ENCODE measurements at places on chromosomes 11 and 22.

GRCh38 chr22:20565079-20565734, 57.8 kb downstream of the MED15 start:
- no peak for DNase-seq

DNA sequence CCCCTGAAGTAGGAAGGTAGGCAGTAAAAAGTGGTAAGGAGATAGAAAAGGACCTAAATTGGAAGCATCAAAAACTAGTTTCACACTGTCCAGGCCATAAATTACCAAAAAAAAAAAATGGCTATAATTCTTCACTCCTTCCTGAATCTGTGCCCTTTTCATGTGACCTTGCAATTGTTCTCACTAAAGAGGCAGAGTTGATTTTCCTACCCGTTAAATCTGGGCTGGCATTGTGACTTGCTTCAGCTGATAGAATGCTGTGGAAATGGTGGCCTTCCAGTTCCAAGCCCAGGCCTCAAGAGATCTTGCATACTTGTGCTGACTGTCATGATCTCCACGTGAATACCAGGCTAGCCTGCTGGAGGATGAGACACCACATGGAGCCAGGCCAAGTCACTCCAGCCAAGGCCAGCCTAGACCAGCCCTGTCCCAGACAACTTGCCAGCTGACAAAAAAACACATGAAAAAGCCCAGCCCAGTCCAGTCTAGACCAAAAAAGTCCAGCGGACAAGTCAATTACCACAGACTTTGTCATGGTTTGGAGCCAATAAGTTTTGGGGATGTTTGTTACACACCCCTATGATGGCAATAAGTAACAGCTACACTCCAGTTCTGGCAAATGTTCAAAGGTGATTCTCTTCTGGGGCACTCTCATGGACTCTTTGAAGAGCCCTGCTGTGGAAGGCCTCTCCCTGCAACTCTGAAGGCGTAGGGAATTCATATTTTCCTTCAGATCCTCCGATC, 51.4 kb upstream of the NUP50 start:
- no peak for DNase-seq

- no peak for DNase-seq
Measured at GRCh38 chr11:927871-928270, 2.2 kb downstream of the AP2A2 start.

DNA sequence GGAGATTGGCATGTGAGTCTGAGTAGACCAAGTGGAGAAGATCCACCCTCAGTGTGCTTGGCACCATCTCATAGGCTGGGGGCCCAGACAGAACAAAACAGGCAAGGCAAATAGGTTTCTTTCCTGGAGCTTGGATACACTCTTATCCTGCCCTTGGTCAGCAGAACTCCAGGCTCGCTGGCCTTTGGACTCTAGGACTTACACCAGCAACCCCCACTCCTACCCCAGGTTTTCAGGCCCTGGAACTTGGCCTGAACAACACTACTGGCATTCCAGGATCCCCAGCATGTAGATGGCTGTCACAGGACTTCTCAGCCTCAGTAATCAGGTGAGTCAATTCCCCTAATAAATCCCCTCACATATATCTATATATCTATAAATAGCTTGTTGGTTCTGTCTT, 637.7 kb downstream of the OPCML start:
- no peak for DNase-seq

DNA sequence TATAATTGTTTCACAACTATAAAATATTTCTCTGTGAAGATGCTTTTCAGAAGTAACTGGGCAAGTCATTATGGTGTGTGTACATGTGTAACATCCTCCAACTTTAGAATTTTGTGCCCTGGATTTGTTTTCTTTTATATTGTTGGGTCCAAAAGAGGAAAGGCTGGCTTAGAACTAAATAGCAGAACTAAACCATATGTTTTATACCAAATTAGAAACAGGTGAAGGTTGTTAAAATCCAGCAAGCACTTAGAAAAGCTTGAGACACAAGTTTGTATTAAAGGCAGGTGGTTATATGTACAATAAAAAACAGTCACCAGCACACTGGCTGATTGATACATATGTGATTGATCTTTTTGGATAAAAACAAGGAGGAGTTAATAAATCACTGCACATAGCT, 158.5 kb downstream of the WNT11 start:
- DNase-seq, result no peak

GRCh38 chr11:133366147-133366546, 166.2 kb downstream of the OPCML start:
- DNase-seq, result no peak

GRCh38 chr11:115739146-115739545, 234.9 kb upstream of the CADM1 start:
- DNase-seq, result peak; percentile 15

DNA sequence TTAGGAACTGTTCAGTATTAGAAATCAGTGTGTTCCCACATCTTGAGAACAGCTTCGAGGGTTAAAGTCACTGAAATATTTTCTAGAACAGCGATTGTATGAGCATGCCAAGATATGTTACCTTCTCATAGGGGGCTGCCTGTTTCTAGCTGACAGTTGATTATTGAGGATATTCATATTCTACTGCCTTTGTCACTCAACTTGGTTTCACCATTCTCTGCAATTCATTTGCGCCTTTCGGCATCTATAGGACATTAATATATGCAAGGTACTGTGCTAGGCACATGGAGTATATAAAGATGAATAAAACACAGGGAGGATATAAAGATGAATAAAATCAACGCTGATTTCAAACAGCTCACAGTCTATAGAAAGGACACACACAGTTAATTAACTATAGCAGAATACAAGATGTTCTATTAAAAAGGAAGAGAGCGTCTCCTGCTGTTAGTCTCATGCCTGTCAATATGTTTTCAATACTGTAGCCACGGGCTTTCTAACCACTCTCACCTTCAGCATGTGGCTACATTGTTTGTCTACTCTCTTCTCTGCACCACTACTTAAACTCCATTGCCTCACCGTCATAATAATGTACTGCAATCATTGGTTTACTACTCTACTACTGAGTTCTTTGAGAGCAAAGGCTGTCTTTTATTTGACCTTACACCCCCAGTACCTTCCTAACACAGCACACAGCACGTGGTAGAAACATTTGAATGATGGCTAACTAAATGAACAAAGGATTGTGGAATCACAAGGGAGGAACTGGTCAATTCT, 81.9 kb downstream of the RAB30 start:
- no peak for DNase-seq

DNA sequence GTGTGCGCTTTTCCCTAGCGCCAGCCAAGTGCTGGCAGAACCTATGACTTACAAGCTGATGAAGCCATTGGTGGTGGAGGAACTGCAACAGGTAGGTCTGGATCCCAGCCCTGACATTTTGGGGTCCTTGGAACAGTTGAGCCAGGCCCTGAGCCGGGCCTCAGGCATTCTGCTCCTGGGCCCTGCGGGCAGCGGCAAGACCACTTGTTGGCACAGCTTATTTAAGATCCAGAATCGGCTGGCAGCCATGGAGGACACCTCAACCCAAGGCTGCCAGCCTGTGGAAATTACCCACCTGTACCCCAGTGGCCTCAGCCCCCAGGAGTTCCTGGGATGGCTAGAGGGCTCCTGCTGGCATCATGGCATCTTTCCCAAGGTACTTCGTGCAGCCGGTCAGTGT, 49.7 kb downstream of the DNHD1 start:
- no peak for DNase-seq

DNA sequence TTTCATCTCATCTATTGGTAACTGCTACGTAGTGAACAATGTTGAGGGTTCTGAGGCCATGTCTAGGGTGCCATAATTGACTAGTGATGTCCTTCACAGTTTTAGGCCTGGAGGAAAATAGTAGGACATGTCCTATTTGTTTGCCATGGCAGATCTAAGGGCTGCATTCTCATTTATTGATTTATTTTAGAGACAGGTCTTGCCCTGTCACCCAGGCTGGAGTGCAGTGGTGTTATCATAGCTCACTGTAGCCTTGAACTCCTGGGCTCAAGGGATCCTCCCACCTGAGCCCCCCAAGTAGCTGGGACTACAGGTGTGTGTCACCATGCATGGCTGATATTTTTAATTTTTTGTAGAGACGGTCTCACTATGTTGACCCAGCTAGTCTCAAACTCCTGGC, 5.2 kb downstream of the CEP164 start:
- no peak for DNase-seq

GRCh38 chr11:112322173-112322790, 61.6 kb upstream of the PLET1 start:
- no peak for DNase-seq

- DNase-seq, result no peak
Measured at GRCh38 chr11:81394311-81394710, 1339.4 kb downstream of the FAM181B start.

GRCh38 chr11:14358729-14359439, at the start of gene RRAS2:
Gene RRAS2, minus strand, starts transcription at chr11:14359183. Its CDS starts 313 bp downstream, at chr11:14358870.
- DNase-seq, result peak; percentile 93

DNA sequence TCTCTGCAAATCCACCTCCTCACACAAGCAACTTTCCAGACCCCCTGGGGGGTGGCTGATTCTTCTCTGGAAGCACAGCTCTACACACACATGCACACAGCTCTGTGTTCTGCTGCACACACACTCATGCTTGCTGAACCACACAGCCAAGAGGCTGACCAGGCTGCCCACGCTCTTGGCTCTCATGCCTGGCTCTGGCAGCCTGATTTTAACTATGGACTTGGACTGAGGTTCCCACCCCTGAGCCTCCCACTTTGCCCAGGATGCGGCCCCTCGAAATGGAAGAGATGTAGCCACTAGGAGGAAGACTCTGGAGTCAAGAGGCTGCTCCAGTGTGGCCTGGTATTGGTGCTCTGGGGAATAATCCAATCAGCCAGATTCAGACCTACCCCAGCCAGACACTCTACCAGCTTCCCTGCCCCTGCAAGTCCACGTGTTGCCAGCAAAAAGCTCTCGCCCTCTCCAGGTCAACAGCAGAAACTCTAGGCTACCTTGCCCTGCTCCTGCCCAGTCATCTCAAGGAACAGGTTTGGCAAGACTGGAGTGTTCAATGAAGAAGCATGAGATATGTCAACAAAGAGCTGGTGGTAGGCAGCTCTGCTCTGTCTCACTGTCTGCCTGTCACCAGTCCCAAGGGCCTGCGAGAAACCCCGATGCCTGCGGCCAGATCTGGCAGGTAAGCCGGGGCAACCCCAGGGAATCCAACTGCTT, 8.8 kb upstream of the CASTOR1 start:
- DNase-seq, result no peak

GRCh38 chr11:22728600-22729389, 62.4 kb downstream of the GAS2 start:
- no peak for DNase-seq

- no peak for DNase-seq
Measured at GRCh38 chr11:39412117-39412516, 2047.3 kb downstream of the LRRC4C start.

- no peak for DNase-seq
Measured at GRCh38 chr11:103993507-103993906, 42.9 kb upstream of the DDI1 start.

- DNase-seq, result peak; percentile 55
Measured at GRCh38 chr22:30694640-30695350, at the start of gene OSBP2. Gene OSBP2, plus strand, starts transcription at chr22:30694874. Its CDS starts 36 bp downstream, at chr22:30694910.

GRCh38 chr11:108286370-108286769, 63.5 kb downstream of the ATM start:
- peak; percentile 16 for DNase-seq

- DNase-seq, result no peak
Measured at GRCh38 chr11:113408206-113408605, 20.6 kb downstream of the ANKK1 start.

GRCh38 chr11:115345361-115345760, 158.9 kb downstream of the CADM1 start:
- DNase-seq, result no peak

DNA sequence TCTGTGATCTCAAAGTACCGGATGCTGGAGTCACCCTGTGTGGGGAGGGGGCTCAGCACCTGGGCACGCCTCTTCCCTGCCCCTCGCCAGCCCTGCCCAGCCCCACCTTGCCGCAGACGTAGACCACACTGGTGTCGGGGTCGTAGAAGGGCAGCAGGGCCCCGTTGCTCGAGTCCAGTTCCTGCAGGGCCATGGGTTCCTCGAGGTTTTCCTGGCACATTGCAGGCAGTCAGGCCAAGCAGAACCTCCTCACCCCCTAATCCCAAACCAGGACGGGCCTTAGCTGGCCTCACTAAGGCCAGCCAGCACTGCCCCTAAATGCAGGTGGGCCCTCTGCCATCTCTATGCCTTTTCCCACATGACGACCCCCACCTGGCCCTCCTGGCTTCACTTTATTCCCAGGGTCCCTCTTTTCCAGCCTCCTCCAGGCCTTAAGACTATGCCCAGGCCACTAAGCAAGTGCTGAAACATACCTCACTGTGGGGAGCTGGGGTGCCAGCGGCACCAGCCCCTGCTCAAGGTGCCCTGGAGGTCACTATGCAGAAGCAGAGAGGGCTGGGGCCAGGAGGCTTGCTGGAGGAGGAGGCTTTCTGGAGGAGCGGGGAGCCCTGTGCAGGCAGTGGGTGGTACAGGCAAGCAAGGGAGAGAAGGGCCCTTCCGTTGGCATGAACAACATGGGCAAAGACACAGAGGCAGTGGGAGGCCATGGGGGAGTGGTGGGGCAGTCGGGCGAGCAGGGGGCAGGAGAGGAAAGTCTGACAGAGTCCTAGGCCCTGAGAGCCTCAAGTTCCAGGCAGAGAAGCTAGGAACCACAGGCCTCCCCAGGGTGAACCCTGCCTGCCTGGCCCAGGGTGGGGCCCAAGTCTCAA, 2.8 kb downstream of the CORO1B start:
- DNase-seq, result no peak

DNA sequence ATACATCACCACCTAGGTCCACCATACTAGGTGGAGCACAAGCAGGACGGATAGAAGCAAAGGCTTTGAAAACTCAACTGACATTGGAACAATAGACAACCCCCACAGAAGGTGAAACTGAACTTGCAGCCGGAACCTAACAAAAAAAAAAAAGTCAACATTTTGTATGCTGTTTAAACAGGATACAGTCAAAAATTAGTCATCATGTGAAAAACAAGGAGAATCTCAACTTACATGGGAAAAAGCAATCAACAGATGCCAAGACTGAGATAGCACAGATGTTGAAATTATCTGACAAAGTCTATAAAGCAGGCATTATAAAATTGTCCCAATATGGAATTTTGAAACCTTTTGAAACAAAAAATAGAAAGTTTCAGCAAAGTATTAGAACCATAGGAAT, 123.8 kb downstream of the RAB38 start:
- DNase-seq, result no peak

DNA sequence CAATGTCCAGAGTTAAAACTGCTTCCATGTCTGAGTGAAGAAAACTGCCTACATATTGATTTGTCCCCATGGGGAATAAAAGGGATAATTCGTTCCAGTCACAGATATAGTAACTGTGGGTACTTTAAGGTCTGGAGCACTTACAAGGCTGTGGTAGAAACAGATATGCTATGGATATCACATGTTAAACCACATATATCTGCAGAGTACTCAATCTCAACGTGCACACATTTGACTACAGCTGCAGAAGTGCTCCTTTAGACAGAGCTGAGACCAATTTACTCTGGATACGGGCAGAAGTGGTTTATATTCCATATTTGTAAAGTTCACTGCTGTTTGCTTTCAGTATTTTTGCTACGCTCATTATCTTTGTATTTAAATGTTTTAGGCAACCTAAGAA, 9.7 kb upstream of the MS4A2 start:
- DNase-seq, result no peak

DNA sequence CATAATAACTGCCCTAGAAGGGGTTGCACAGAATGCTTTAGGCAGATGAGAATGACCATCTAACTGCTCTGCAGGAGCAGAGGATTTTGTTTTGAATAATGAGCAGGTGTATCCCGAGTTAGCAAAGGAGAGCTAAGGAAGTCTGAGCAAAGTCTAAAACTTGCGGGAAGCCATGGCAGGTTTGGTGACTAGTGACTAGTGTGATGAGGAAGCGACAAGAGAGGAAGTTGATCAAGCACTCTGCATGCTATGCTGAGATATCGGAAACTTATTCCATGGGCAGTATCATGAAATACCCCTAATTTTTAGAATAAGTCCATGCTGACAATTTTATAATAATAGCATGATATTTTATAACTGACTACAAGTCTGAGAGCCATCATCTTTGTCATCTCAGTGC, 12.9 kb downstream of the OLFML1 start:
- no peak for DNase-seq

Data from GM23338 (cell line).